ENCODE measurements at places on chromosomes 7 and 10.

DNA sequence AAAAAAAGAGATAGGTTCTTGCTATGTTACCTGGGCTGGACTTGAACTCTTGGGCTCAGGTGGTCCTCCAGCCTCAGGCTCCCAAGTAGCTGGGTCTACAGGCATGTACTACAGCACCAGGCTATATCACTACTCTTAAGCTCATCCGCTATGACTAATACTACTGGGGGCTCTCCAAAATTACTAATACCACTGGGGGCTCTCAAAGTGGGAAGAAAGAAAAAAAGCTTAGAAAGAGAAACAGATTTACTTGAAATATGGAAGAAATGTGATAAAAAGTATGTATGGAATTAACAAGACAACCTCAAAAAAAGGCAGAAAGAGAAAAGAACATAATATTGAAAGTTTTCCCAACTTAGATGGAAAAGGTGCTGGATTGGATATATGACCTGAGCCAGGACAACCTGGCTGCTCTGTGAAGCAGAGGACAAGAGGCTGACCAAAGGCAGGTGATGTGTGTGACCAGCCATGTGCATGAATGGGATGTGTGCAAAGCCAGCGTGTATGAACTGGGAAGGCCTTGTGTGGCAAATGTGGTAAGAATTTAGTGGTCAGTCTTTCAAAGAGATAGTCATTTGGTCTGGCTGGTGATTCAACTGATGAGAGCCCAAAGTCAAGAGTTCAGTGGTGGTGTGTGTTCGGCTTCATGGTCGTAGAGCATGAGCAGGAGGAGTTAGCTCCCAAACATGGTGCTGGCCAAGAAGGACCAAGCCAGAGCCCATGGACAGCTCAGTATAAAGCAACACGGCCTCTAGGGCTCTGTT is 232.4 kb upstream of the KLF14 start:
- no peak for DNase-seq

- DNase-seq = no peak
These were observed 146.7 kb upstream of the EFCAB10 start for GRCh38 chr7:105728028-105728427.

- no peak for DNase-seq
These were observed 452 bp downstream of the SAMD9 start for GRCh38 chr7:93117327-93117726.

- DNase-seq = no peak
These were observed 47.5 kb downstream of the DNAJB6 start for GRCh38 chr7:157384301-157384700.

DNA sequence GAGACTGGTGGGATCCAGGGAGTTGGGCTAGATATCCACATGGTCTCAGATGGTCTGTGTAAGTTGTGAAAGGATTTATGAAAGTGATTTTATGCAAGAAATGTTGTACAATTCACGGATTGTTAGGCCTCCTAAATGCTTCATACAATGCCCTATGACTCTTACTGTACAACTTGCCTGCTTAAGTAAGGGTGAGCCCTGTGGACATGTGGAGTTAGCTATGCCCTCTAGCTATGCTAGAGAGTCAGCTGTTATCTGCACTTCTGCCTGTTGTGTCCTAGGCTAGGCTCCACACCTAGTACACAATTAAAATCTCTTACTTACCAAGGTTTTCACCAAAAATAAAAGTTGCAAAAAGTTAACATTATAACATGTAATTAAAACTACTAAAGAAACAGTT is 1.7 kb upstream of the CFAP43 start:
- no peak for DNase-seq

GRCh38 chr7:32117837-32118236 is 47.6 kb upstream of the PDE1C start:
- DNase-seq = no peak

- DNase-seq = no peak
These were observed 64.6 kb downstream of the GRID1 start for GRCh38 chr10:86301971-86302370.

DNA sequence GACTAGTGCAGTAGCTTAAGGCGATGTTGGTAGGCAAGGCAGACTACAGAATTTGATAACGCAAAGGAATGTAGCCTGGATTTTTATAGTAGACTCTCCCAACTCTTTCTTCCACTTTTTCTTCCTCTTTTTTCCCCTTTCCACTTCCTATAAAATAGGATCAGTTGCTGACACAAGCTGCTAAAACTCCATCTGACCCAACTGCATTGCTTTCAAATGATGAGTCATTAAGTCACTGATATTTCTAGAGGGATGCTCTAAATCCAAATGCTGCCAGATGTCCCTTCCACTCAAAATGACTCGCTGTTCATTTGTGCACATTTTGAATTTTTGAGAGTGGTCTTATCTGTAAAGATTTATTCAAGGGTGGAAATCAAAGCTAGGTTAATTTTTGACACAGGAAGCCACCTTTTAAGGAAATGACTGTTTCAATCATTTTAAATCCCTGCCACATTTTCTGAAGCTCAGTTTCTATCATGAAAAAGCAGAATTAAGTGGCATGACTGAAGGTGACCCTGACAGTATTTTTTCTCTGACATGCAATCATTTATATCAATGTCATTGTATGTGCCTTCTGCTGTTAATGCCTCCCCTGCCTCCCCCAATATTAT is 25.8 kb upstream of the SFMBT2 start:
- DNase-seq = no peak

DNA sequence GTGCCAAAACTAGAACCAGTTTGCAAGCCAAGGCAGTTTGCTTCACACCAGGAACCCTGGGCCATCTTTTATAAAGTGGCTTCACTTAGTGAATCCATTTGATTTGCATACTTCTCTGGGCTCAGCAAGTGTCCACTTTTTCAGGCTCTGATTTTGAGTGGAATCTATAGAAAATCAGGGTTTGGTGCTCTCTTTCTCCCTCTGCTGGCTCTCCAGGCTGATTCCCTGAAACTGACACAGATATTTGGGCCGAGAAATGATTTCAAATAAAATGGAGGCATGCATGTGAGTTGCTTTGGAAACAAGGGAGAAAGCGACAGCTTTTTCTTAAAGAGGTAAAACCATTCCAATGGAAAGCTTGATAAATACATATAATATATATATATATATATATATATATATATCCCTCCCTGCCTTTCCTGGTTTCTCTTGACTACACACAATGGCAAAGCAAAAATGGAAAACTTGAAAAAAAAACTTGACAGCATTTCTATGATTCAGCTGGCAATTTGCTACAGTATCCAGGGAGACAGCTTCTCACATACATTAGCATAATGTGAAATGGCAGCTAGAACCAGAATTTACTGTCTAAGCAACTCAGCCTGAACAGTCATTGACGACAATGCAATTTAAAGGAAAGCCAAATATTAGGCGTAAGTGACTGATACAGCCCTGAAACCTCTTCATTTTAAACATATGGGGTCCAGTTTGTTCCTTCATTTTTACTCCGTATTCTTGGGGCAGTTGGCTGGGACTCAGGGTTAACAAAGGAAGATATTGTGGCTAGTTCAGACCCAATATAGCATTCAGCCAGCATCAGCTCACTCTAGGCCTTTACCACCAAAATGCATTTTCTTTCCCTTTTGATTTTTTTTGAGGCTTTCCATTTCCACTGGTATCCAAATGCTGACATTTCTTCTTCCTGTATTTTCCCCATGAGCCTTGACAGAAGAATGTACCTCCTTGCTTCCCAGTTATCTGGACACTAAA is 188.5 kb downstream of the TMEM178B start:
- DNase-seq = no peak

- peak; percentile 11 for DNase-seq
These were observed 1.1 kb downstream of the DDIT4 start for GRCh38 chr10:72274730-72275350.

- DNase-seq = peak; percentile 33
These were observed 209.2 kb downstream of the SNX10 start for GRCh38 chr7:26500749-26501352.
